Adrenal gland (tissue), 19 donors: ENCODE measurements at places on chromosomes 12 and 14.

DNA sequence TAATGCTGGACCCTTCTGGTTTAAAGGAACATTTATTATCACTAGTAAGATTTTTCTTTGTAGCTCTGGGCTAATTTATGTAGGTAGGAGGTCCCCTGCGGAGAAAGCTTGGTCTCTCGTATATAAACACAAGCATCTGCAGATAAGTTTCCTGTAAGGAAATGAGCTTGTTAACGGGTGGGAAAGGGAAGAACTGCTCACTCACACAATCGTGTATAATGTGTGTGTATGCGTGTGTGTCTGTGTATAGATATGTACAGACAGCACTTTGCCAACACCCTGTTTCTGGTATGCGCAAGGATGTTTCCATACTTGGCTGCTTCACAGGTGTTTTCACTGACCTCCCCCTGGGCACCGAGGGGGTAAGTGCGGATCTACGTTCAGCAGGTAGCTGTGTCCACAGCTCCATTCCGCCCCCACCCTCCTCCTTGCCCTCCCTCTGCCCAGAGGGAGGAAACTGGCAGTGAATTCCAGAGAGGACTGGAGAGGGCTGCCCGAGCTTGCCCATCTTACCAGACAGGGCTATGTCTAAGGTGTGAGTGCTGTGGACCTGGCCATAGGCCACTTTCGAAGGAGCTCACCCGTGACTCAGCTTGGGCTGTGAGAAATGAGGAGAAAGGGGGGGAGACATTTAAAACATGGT is 65.2 kb downstream of the NINJ2 start:
- no peak for DNase-seq

DNA sequence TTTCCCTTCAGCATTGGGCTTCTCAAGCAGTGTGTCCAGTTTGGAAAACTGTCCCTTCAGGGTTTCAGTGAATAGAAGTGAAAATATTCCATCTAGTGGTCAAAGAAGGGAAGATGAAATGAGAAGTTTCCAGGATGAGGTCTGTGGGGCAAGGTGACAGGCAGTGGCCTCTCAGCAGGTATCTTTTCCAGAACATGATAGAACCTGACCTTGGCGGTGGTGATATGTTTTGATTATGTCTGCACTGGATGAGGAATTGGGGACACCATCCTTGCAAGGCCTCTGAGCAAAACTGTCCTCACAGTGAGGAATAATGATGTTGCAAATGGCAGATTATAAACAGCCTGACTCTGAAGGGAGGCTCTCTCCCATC is 4.7 kb downstream of the GPX2 start:
- DNase-seq: peak; percentile 46

DNA sequence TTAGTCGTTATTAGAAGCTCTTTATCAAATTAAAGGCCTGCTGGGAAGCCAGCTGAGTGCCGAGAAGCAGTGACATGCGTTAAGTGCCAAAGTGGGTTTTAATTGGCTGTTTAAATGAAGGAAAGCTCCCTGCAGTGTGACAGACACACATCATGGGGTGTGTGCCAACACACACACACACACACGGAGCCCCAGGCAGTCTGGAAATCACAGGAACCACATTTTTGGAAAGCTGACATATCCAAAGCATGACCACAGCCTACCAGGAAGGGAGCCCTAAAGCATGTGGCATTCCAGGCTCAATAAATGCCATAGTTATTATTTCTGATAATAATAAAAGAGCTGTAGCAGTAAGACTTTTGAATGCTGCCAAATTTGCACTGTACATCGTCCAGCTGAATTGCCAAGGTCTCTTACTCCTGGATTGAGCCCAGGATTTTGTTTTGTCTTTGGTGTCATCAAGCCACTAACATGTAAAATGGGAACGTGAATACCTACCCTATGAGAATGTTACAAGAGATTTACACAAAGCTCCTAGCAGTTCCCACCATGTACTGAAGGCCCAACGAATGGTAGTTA is 135.1 kb downstream of the TMEM30B start:
- DNase-seq: no peak

GRCh38 chr14:47976139-47976538 is 300.7 kb upstream of the MDGA2 start:
- no peak for DNase-seq

DNA sequence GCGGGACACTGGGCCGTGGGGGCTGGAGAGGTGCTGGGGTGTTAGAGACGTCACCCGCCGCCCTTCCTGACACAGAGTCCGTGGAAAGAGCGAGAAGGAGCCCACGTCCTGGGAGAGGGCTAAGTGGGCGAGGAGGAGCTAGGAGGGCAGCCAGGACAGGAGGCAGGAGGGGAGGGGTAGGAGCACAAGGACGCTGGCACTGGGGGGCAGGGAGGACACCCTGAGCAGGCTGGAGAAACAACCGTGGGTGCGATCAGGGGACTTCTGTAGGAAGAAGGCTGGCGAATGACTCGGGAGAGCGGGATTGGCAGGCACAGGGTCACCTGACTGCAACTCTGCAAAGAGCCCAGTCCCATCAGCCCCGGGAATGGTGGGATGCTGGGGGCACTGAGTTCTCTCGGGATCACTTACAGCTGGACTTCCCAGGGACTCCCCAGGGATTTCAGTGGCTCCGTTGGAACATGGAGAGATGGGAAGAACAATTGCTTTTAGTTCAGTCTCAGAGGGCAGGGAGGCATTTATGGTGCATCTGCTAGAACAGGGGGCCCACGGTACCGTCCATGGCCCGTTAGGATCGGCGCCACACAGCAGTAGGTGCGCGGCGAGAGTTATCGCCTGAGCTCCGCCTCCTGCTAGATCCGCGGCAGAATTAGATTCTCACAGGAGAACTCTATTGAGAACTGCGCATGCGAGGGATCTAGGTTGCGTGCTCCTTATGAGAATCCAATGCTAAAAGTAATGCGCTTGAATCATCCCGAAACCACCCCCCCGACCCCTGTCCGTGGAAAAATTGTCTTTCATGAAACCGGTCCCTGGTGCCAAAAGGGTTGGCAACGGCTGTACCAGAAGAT is 24.3 kb downstream of the UBR7 start:
- DNase-seq: peak; percentile 34
